ENCODE measurements at places on chromosomes 6 and 20.
A peak's percentile ranks its signal among the peaks of the same experiment; 100 is the strongest.

DNA sequence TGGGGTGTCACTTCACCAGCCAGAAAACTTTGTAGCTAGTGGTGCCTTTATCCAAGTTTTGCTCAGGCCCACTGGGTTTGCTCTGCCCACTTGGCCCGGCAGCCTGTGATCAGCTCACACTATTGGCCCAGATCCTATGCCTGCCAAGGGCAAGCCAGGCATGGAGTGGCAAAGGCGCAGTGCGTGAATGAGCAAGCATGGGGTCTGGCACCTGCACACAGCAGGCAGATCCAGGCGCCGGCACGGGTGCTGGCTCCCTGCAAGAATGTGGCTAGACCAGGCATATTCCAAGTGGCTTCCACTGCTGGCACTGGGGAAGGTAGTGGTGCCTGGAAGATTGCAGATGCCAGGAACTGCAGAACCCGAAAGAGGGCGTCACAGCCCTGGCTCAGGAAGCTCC is 346.9 kb downstream of the LMBRD1 start:
- no peak for DNase-seq

- DNase-seq, result peak; percentile 40
These were observed 12.3 kb downstream of the TGM2 start for GRCh38 chr20:38152621-38153221.

- no peak for DNase-seq
These were observed 668 bp downstream of the PKIB start for GRCh38 chr6:122610690-122611455.

- no peak for DNase-seq
These were observed 35.1 kb downstream of the EYS start for GRCh38 chr6:65671922-65672321.

DNA sequence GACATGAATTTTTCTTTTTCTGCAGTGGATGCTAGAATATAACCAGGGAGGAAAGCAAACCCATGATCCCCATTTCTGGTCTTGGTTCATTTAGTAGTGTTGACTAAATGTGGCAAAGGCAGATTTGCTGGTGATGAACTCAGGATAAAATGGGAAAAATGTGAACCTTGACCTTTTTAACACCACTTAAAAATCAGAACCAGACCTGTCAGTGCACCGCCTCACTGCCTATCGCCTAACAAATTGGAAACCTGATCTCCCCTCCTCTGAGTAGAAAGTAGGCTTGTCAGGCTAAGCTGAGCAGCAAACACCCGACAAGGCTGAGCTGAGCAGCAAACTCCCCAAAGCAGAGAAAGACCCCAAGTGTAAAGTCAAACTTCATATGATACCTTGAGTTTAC is 254.8 kb downstream of the FOXC1 start:
- DNase-seq, result no peak

DNA sequence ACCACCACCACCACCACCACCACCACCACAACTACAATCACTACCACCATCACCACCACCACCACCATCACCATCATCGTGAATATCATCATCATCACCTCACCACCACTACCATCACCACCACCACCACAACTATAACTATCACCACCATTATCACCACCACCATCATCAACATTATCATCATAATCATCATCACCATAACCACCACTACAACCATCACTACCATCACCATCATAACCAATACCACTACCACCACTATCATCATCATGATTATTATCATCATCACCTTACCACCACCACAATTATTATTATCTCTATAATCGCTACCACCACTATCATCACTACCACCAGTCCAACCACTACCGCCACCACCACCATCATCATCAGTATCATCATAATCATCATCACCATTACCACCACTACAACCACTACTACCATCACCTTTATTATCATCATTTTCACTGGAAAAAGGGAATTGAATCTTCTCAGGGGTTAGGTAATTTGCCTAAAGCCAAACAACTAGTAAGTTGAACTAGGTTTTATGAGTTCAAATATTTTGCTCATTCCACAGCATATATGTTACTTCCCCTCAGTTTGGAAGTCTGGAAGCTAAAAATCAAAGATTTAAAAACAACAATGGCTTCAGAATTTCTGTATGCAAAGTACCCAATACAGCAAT is 8.3 kb downstream of the RIPOR2 start:
- no peak for DNase-seq

GRCh38 chr6:2770171-2770570 is 5.0 kb downstream of the WRNIP1 start:
- DNase-seq, result no peak

DNA sequence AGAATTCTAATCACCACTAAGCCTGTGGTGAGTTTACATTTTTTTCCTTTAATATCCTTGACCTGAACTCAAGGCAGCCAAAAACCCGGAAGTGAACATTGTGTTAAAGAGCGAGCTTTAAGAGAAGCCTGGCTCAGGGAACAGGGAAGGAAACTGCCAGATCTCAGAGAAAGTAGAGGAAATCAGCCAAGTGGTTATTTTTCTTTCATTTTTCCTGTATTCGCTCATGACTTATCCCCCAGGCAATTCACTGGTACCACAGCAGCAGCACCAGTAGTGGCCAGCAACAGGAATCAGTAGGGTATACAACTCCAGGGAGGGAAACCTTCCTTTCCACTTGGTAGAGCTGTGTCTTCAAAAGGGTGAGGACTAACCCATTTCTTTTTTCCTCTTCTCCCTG is 89.6 kb upstream of the HMGCLL1 start:
- DNase-seq, result no peak

GRCh38 chr20:661474-662270 is 8.7 kb upstream of the SRXN1 start:
- no peak for DNase-seq

GRCh38 chr6:126477678-126478077 is 137.8 kb downstream of the CENPW start:
- DNase-seq, result no peak

- peak; percentile 38 for DNase-seq
These were observed 129.9 kb downstream of the LPA start for GRCh38 chr6:160534050-160534696.

- DNase-seq, result no peak
These were observed 12.6 kb downstream of the FOXC1 start for GRCh38 chr6:1622220-1622850.

- DNase-seq, result peak; percentile 72
These were observed 41.1 kb upstream of the TMEM170B start for GRCh38 chr6:11496152-11497060.
